Mucosa of descending colon (tissue), 3 donors: ENCODE measurements at places on chromosomes 13 and 19. TPM values are rescaled to one million over a fixed set of nuclear protein-coding genes. Genes with fewer than 3 reads are reported as not detected.

- DNase-seq = no peak
Measured at GRCh38 chr13:69485991-69486592, 621.5 kb upstream of the ATXN8OS start.

- no peak for DNase-seq
Measured at GRCh38 chr13:28120317-28120716, 18.0 kb upstream of the PAN3 start.

Gene SIGLEC8
- 0.46 TPM for total RNA-seq

GRCh38 chr13:36395280-36395679 is 37.0 kb upstream of the CCNA1 start:
- no peak for DNase-seq

- DNase-seq = peak; percentile 95
Measured at GRCh38 chr13:97975848-97976609, 22.6 kb downstream of the IPO5 start.

Gene NKG7
- total RNA-seq = 4.4 TPM

Gene PRX
- total RNA-seq = 1.7 TPM

DNA sequence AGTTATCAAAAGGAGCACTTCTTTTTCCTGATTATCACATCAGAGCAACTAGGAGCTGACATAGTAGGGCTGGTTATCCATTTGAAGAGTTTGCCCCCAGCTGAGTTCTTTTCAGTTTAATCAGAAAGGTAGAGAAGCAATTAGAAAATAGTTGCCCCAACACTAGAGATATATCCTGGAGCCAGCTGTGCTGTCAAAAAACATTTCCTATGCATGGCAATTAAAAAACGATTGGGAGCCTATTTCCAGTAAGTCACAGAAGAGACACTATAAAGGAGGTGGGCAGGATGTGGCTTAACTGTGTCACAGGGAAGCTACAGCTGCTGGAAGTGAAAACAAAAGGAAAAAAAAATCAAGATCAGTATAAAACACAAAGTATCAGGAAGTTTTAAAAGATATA is 155.7 kb upstream of the SLITRK1 start:
- DNase-seq = no peak

DNA sequence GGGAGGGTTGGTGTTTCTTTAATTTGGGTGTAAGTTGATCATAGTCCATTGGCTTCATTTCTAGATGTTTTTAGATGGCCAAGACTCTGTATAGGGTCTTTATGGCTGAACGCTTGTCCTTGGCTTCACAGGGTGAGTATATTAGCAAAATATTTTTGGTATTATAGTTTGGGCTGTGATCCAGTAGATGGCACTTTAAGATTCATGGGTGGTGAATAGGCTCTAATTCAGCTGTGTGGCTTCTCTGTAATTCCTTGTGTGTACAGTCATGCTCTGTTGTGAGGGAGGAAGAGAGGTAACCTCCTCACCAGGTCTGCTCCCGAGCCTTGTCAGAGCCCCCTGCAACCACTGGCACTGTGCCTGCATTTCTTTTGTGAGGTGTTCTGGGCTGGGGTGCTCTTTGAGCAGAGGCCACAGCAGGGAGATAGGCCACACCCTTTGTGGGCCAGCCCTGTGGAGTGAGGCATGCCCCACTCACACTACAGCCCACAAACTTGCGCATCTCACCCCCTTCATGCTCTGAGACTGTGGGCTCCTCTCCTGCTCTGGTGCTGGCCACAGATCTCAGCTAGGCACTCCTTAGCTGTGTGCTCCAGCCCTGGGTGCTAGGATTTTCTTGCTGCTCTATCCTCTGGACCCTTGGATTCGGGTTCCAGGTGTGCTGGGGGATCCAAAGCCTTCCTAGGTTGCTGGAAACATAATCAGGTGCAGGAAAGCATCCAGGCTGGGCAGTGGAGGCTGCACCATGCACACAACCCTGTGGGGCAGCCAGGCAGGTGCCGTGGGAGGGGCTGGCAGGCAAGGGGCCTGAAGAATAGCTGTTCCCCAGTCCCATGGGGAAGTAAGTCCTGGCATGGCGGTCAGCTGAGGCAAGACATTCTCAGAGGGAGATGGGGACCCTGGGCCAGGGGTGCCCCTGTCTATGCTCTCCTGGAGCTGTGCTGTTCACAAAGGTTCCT is 193.9 kb downstream of the GPC5 start:
- DNase-seq = no peak

DNA sequence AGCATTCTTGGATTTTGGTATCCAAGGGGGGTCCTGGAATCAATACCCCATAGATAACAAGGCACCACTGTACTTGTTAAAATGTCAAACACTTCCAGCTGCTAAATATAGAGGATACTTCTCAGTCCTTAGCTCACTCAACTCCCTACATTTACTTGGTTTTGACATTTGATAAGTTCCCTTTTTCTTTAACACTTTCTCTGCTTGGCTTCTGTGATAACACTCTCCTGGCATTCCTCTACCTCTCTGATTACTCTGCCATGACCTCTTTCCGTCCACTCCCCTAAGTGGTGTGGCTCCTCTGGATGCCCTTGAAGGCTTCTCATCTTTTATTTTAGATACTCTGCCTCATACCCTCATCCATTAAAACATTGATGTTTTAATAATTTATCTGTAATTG is 65.2 kb downstream of the MICU2 start:
- no peak for DNase-seq
